Activated CD4-positive, alpha-beta T cell treated with anti-CD3 and anti-CD28 coated beads for 48 hours (primary cell): ENCODE measurements at places on chromosomes 5 and 9.

- no peak for DNase-seq
These were observed 10.4 kb downstream of the CXXC5 start for GRCh38 chr5:139658501-139658927.

GRCh38 chr9:87615547-87616148, 110.3 kb upstream of the CTSL start:
- no peak for DNase-seq

DNA sequence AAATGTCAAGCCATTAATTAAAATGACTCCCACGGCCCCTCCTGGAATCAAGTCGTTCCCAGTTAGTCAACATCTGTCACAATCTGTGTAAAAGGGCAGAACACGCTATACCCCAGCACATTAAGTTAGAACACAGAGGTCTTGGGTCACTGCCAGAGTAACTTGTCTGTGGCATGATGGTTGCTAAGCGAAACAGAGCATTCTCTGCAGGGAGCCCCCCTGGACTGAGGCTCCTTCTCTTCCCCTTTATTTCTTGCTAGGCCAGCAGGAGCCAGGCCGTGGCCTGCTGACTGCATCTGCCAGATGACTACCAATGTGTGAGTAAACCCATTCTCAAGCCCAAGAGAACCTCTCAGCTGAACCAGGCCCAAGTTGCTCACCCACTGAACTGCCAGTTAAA, 51.9 kb upstream of the ZBED3 start:
- DNase-seq, result no peak

DNA sequence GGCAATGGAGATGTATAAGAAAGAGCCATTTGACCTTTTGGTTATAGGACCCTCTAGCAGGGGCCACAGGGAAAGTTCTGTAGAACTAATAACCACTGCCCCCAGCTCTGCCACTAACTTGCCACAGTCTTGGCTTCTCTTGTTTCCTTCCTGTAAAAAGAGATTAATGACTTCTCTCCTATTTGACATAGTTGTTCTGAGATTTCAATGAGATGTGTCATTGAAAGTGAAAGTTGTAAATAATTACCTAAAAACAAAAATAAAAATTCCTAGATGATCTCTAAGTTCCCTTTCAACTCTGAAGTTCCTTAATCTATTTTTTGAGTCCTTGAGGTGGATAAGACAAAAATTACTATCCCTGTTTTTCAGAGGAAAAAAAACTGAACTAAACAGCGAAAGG, 1.4 kb upstream of the KIF12 start:
- DNase-seq, result no peak

- no peak for DNase-seq
These were observed 240.6 kb downstream of the MARCHF11 start for GRCh38 chr5:15938961-15939360.

DNA sequence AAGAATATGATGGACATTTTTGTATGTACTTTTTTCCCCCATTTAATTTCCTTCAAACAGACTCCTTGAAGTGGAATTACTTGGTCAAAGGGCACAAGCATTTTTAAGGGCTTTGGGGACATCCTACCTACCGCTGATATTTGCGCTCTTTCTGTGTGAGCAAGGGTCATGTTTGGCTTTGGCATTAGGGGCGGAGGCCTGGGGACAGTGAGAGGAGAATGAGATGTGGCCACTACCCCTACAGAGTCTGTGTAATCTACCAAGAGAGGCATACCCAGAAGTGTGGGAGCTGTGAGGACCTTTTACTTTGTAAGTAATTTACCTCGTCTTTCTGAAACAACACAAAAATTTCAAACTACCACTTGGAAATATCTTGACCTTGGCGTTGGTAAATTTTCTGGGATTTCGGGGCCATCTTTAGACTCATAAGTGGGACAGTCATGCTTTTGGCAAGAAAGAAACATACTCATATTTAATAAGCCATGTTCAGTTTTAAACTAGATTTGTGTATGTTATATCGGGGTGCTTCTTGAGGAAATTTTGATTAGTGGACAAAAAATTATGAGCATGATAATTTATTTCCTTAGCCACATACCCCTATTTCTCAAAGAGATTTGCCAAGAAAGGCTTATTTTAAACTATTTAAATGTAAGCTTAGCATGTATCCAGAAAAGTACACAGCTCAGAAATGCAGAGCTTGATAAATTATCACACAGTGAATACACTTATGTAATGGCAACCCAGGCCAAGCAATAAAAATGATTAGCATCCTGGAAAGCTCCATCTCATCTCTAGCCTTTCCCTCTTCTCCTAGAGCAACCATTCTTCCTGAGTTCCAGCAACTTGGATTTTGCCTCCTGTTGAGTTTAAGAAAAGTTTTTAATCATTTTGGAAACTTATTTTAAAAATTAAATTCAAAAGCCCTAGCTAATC, 63.6 kb downstream of the ARHGAP26 start:
- DNase-seq, result no peak

DNA sequence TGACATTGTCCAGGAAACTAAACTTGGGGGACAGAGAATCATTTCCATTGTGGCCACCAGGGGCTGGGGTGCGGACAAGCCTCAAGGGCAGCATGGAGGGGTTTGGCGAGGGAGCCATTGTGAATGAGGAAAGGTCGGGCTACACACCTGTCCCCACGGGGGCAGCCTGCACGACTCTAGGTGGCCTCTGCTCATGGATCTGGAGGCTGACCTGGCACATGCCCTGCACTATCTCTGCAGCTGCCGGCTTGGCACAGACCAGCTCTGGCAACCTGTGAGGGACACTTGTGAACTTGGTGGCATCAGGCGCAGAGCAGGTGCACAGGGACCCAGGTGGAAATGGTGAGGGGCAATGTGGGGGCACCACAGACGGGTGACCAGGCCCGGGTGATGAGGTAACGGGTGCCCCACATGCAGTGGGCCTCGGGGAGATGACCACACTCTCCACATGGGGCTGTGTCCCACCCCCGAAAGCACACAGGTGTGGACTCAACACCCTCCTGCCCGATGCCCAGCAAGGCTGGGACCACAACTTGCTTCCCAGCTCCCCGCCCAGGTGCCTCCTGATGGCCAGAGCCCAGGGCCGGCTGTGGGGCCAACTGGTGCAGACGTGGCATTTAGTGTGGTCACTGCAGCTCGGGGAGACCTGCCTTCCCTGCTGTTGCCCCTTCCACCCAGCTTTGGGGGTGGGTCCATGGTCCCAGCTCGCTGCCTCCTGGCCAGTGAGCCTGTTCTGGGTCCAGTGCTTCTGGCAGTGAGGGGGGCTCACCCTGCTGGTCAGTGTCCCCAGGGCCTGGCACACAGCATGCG, 60.9 kb upstream of the UBAC1 start:
- no peak for DNase-seq

DNA sequence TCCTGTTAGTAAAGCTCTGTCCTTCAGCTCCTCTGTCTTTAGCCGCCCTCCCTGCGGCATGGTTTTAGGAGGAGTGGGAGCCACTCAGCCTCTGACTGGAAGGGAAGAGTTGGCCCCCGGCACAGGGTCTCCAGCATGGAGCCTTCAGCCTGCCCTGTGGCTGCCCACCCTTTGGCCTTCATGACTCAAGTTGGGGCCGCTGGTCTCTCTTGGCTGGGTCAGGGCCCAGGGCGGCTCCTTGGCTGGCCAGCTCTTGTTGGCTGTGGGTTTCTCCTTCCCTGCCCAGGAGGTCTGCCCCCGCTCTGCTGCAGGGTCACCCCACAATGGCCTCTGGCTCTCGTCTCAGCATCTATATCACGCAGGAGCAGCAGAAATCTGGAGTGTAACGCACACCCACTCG, 25.7 kb downstream of the FGF1 start:
- DNase-seq, result no peak

DNA sequence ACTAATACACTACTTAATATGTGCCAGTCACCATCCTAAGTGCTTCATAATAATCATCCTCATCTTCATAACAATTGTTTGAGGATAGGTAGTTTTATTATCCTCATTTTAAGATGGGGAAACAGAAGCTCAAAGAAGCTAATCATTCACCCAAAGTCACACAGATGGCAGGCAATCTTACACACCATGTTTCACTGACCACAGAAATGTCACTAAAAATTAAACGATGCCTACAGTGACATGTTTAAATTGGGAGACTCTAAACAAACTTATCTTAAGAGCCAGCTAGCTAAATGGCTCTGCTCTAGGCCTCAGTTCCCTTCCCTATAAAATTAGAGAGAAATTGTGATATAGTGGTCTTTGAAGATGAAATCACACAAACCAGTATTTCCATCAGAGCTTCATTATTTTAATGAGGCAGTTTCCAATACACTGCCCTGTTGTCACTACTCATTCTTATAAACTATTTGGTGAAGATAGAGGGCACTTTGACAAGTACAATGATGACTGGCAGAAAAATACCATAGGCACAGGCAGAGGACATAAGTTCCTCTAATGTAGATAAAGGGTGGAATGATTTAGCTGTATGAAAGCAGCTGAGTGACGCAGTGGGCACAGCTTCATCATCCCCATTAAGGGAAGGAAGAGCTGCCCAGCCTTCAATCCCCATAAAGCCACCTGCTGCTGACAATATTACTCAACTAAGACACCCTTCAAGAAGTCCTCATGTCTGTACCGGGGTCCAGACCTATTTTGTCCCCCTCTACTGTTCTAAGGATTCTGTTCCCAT, 224.1 kb downstream of the ACTL7B start:
- no peak for DNase-seq

- DNase-seq, result peak; percentile 4
These were observed 21.0 kb upstream of the NPR3 start for GRCh38 chr5:32690153-32690552.

DNA sequence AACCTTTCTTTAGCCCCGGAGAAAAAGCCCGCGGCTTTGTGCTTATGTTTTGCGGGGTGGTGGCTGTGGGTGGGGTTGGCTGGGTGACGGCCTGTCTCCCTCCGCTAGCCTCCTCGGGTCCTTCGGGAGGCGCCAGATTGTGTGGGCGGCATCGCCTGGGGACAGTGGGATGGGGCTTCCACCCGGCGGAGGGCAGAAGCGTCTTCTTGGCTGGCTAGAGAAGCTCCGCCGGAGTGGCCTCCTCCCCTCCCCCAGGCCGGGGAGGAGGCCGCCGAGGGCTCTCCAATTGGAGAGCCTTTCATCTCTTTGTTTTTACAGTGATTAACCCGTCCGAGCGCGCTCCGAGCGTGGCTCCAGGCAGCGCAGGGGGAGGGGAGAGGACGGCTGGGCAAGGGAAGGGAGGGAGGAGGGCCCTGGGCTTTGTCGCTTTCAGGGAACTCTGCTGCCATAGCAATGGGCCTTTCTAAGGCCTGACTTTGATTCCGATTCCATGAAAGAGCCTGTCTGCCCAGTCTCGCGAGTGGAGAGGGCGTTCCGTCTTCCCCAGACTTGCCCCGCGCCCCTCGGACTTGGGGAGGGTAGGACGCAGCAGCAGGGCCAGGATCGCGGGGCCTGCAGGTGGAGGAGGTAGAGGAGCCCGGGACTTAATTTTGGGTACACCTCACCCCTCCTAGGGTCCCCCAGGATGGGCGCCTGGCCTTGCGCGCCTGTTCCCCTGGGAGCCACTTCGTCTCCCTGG, 36.7 kb upstream of the TIFAB start:
- DNase-seq, result no peak

DNA sequence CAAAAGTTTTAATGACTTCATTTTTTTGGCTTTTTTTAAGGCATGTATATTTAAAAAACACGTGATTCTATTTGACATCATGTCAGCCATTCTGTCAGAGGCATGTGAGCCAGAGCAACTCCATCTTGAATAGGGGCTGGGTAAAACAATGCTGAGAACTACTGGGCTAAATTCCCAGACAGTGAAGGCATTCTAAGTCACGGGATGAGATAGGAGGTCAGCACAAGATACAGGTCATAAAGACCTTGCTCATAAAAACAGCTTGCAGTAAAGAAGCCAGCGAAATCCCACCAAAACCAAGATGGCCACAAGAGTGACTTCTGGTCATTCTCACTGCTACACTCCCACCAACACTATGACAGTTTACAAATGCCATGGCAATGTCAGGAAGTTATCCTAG, 1000.6 kb upstream of the DMAC1 start:
- no peak for DNase-seq

- no peak for DNase-seq
These were observed 45.6 kb downstream of the SLC1A3 start for GRCh38 chr5:36651761-36652685.

- DNase-seq, result no peak
These were observed 39.3 kb downstream of the NTNG2 start for GRCh38 chr9:132201139-132201538.

GRCh38 chr5:8114597-8115266, 245.8 kb downstream of the MTRR start:
- DNase-seq, result no peak

DNA sequence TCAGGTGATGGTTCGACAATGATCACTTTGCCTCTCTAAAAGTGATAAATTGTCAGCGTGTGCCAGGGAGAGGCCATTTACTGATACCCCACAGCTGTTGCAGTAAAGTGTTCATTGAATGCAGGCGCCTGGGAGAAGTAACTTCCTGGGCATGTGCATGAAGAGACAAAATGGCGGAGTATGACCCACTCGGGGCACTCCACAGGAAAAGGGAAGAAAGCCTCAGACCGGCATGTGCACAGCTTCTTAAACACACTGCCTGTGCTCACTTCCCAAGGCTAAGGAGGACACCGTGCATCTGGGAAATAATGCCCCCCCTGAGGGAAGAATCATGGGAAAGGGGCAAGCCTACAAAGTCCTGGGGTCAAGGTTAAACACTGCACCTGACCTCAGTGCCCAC, 329.5 kb downstream of the ICE1 start:
- DNase-seq, result no peak

DNA sequence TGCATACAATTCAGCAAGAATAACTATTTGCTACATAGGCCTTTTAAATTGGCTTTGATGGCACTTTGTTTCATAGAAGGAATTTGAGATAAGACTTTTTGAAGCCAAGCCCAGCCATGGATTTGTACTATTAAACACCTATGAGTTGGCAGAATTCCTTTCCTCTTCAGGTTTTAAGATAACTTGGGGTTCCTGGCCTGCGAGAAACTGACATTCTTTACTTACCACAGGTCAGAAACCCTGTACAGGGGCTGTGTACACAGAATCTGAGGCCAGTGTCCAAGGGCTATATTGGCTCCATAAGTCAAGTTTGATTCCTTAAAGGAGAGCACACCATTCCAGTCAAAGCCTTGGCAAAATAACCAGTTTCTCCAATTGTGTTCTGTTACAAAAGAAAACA, 10.8 kb upstream of the BTNL3 start:
- no peak for DNase-seq

GRCh38 chr5:168327994-168328393, 36.5 kb downstream of the WWC1 start:
- DNase-seq, result no peak
